ENCODE measurements at places on chromosomes 3 and 15. TPM values are rescaled to one million over a fixed set of nuclear protein-coding genes. Genes with fewer than 3 reads are reported as not detected.

Gene STARD9
- total RNA-seq: 8.2 TPM

Gene DYNC1LI1
- total RNA-seq: 31.7 TPM

Gene SMCO1
- not detected for total RNA-seq

Gene SLC12A1
- not detected for total RNA-seq

Gene GCNT3
- total RNA-seq: not detected

Gene ARHGEF3
- total RNA-seq: 71.3 TPM

DNA sequence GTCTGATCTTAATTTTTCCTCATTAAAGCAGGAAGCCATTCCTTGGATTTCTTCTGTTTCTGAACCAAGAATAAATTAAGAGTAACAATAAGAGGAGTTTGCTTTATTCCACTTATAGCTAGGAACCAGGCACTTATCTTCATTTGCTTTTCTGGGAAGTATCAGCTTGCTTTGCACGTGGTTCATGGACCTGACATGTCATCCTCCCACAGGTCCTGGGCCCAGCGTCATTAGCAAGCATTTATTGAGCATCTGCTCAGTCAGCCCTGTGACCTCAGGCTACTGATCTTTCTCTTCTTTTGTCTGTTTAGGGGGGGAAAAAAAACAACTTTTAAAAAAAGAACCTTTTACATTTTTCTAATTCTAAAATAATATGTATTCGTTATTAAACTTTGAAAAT lies 34.7 kb upstream of the CRTC3 start:
- DNase-seq: no peak
- no peaks in the 10 kb centered on the region for H3K27me3 ChIP-seq
- H3K4me3 ChIP-seq: no peak overlapping the region
- H3K27ac ChIP-seq: no peak overlapping the region

- no peaks in the 10 kb centered on the region for H3K36me3 ChIP-seq
- H3K27me3 ChIP-seq: peaks cover 42% of the 10 kb centered on the region
Measured at GRCh38 chr3:69540706-69541581, 155.1 kb upstream of the FRMD4B start.

GRCh38 chr3:104614564-104614963 lies 752.1 kb upstream of the ALCAM start:
- no peak overlapping the region for H3K27ac ChIP-seq
- H3K4me3 ChIP-seq: no peak overlapping the region
- no peaks in the 10 kb centered on the region for H3K36me3 ChIP-seq
- no peaks in the 10 kb centered on the region for H3K4me1 ChIP-seq

- DNase-seq: no peak
- no peaks in the 10 kb centered on the region for H3K4me1 ChIP-seq
- no peak overlapping the region for H3K27ac ChIP-seq
- H3K27me3 ChIP-seq: no peaks in the 10 kb centered on the region
- no peaks in the 10 kb centered on the region for H3K36me3 ChIP-seq
Measured at GRCh38 chr3:94772402-94772801, 709.5 kb downstream of the NSUN3 start.

- no peaks in the 10 kb centered on the region for H3K27me3 ChIP-seq
- no peak overlapping the region for H3K27ac ChIP-seq
- H3K4me3 ChIP-seq: no peak overlapping the region
- H3K4me1 ChIP-seq: no peaks in the 10 kb centered on the region
- no peaks in the 10 kb centered on the region for H3K36me3 ChIP-seq
- DNase-seq: no peak
Measured at GRCh38 chr3:115321400-115321805, 174.3 kb upstream of the ZBTB20 start.

DNA sequence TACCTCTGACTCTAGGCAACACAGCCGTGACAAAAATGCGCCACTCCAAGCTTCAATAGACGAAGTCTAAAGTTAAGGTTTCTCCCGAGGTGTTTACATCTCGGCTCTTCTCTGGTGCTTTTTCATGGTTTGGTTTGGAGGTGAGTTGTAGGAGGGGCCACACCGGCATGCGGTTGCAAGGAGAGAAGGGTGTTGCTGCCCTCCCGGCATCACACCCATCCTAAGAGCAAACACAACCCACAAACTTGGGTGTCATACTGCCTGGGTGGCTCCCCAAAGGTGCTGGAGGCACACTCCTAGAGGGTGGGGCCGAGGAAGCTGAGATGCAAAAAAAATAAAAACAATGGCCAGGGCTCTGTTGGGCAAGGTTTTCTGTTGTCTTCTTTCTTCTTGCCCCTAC lies 225.2 kb upstream of the ICE2 start:
- peak overlapping the region; percentile 58 for H3K27ac ChIP-seq
- H3K27me3 ChIP-seq: peaks cover 2% of the 10 kb centered on the region
- peak; percentile 73 for DNase-seq

DNA sequence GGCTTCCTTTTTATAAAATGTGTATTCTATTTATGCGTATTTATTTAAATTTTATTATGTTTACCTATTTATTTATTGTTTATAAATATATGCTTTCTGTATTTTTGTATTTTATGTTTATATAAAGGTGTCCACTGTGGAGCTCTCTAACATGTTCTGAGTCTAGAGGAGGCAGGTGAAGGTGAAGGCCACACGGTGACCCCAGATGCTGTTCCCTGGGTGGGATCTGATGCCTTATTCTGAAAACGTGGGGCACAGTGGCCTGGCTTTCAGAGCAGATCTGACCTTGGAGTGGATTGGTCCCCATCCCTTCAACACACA lies 104.7 kb upstream of the SLC7A14 start:
- H3K27me3 ChIP-seq: no peaks in the 10 kb centered on the region
- no peaks in the 10 kb centered on the region for H3K36me3 ChIP-seq
- H3K4me3 ChIP-seq: no peak overlapping the region
- no peaks in the 10 kb centered on the region for H3K4me1 ChIP-seq
- no peak overlapping the region for H3K27ac ChIP-seq

DNA sequence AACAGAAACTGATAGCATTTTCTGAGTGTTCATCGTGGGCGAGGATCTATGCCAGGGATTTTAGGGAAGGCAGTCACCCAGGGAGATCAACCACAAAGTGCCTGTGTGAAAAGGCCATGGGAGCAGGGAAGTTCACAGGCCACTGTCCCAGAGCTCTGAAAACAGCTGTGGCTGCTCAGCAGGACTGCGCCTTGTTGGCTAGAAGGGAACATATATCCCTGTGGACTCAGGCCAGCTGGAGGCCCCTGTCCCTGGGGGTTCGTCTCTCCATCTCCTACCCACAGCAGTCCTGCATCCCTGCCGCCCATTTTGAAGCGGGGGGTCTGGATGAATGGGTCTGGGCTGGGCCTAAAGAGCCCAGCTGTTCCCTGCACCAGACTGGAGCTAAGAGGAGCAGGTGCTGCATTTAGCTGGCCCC lies 27.8 kb downstream of the PPCDC start:
- peaks cover 41% of the 10 kb centered on the region for H3K4me1 ChIP-seq
- DNase-seq: no peak
- peak overlapping the region; percentile 19 for H3K27ac ChIP-seq
- H3K27me3 ChIP-seq: no peaks in the 10 kb centered on the region

DNA sequence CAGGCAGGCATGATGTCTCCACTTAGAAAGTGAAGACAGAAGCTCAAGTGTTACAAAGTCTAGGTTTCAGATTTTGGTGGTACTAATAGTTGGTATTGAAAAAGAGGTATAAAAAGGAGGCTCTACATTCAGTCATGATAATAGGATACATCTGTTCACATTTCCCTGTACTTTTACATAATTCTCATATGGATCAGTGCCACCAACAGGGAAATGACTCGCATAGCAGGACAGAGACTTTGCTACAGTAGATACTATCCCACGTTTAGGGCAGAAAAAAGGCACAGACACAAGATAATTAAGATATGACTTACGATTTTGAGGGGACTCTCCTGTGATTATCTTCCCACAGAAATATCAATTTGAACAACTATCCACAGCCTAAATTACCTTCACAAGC lies 1062.9 kb upstream of the EPHA6 start:
- H3K36me3 ChIP-seq: no peaks in the 10 kb centered on the region
- H3K4me1 ChIP-seq: no peaks in the 10 kb centered on the region
- no peak overlapping the region for H3K27ac ChIP-seq

DNA sequence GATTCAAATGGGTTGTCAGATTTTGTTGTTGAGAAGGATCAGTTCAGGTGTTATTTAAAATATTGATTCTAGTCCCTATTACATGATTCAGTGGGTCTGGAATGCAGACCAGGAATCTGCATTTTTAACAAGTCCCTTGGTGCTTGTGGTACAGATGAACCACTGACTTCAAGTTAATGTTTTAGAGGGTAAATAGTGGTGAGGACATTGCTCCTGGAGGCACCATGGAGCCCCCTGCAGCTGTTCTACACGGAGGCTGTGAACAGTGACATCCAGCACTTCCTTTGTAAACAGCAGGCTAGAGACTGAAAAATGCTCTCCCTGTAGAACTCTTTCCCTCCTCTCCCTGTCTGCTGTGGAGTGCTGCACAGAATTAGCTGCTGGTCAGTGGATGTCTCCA lies 4.8 kb upstream of the FSIP1 start:
- H3K4me3 ChIP-seq: no peak overlapping the region
- no peak overlapping the region for H3K27ac ChIP-seq
- DNase-seq: no peak
- peaks cover 45% of the 10 kb centered on the region for H3K4me1 ChIP-seq

DNA sequence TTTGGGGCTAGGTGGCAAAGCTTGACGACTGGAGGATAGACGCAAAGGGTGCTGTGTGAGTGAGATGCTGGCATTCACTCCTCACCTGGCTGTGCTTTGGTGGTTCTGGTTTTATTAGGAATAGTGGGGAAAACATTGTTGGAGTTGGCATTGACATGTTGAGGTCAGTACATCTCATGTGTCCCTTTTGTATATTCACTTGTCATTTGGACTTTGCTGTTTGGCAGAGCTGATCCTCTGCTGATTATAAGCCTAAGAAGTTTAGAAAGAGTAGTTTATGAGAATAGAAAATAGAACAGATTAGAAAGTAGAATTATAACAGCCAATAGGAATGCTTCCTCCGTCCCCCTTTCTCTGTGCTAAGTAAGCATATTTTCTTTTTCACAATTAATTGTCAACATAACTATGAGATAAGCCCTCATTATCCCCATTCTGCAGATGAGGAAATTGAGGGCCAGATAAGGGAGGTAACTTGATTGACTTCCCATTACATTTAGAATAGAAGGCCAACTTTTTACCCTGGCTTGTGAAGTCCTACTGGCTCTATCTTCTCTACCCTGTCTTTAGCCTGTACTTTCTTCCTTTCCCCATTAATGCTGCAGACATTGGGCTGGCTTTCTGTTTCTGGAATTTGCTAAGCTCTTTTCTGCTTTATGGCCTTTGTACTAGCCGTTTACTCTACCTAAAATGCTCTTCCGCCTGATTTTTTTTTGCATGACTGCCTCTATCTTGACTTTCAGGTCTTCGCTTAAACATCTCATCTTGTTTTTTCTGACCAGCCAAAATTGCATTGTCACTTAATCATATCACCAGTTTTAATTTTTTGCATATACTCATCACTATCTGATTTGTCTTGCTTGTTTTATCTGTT lies 12.8 kb downstream of the ITPR1 start:
- peaks cover 37% of the 10 kb centered on the region for H3K36me3 ChIP-seq
- H3K4me1 ChIP-seq: peaks cover 50% of the 10 kb centered on the region
- no peak overlapping the region for H3K4me3 ChIP-seq
- DNase-seq: no peak
- no peaks in the 10 kb centered on the region for H3K27me3 ChIP-seq

- H3K27ac ChIP-seq: no peak overlapping the region
- DNase-seq: no peak
- peaks cover 36% of the 10 kb centered on the region for H3K4me1 ChIP-seq
- peaks cover 9% of the 10 kb centered on the region for H3K27me3 ChIP-seq
Measured at GRCh38 chr15:66908744-66909095, 156.7 kb upstream of the SMAD3 start.

GRCh38 chr3:18745472-18745871 lies 320.3 kb upstream of the SATB1 start:
- H3K36me3 ChIP-seq: peaks cover 14% of the 10 kb centered on the region
- H3K4me3 ChIP-seq: no peak overlapping the region
- no peak for DNase-seq

- no peak for DNase-seq
- no peaks in the 10 kb centered on the region for H3K4me1 ChIP-seq
- H3K4me3 ChIP-seq: no peak overlapping the region
- H3K27me3 ChIP-seq: no peaks in the 10 kb centered on the region
- H3K27ac ChIP-seq: no peak overlapping the region
Measured at GRCh38 chr3:29554566-29554965, 273.7 kb downstream of the RBMS3 start.

DNA sequence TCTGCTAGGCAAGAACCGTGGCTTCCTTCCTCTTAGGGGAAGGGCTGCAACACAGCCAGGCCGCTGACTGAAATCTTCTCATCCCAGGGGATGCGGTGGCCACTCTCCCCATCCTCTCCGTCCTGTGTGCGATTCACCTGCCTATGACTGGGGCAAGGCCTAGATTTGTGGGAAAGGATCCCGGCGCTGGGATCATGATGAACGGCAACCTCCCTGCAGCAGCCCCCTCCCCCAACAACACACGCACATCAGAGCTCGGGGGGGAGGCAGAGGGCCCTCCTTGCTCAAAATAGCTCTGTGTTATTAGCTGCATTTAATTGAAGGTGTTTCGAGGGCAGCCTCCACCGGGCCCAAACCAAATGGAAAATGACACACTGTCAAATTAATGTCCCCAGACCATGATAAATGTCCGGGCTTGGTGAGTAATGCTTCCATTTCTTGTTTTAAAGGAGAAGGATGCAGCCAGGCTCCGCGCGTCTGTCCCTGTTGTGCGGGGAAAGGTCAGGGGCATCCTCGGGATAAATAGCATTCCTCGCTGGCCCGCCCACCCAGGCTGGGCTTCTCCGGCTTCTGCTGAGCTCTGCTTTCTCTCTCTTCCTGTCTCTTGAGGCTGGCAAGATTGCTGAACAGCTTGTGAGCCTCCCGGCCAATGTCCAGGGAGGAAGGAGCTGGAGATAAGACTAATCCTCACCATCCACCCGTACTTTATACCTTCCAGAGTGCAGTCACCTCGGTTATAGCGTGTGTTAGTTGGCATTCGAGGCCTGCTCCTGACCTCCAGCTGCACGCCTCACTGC lies 56.4 kb upstream of the TLE3 start:
- H3K4me1 ChIP-seq: no peaks in the 10 kb centered on the region
- H3K27ac ChIP-seq: no peak overlapping the region
- DNase-seq: no peak
- H3K36me3 ChIP-seq: no peaks in the 10 kb centered on the region
- no peak overlapping the region for H3K4me3 ChIP-seq

- H3K4me1 ChIP-seq: no peaks in the 10 kb centered on the region
- no peak overlapping the region for H3K4me3 ChIP-seq
- H3K27me3 ChIP-seq: no peaks in the 10 kb centered on the region
- H3K36me3 ChIP-seq: no peaks in the 10 kb centered on the region
- H3K27ac ChIP-seq: no peak overlapping the region
Measured at GRCh38 chr3:54274607-54275006, 152.3 kb downstream of the CACNA2D3 start.

GRCh38 chr15:70093070-70093469 lies 4.6 kb downstream of the TLE3 start:
- no peaks in the 10 kb centered on the region for H3K27me3 ChIP-seq
- no peak for DNase-seq
- H3K4me1 ChIP-seq: peaks cover 73% of the 10 kb centered on the region
- H3K4me3 ChIP-seq: peak overlapping the region; percentile 12
- peaks cover 67% of the 10 kb centered on the region for H3K36me3 ChIP-seq

DNA sequence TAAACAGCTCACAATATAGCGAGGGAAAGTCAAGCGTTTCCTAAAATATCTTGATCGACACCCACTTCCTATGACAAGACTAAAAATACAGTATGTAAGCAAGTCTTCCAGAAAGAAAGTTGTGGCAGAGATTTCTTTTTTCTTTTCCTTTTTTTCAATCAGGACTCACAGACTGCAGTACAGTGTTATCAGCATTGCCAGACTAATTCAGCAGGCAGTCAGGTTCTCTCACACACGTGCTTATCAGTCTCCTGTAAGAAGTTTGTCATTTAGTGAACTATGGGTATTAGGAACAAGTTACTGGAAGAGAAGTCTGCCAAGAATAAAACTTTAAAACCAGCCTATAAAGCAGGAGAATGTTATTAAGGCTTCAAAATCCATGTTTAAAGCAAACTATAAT lies 32.8 kb upstream of the ZNF385D start:
- H3K4me3 ChIP-seq: no peak overlapping the region
- H3K27ac ChIP-seq: no peak overlapping the region
- no peaks in the 10 kb centered on the region for H3K36me3 ChIP-seq
- no peak for DNase-seq
